H1 (cell line): ENCODE measurements at places on chromosomes 11 and 22.

DNA sequence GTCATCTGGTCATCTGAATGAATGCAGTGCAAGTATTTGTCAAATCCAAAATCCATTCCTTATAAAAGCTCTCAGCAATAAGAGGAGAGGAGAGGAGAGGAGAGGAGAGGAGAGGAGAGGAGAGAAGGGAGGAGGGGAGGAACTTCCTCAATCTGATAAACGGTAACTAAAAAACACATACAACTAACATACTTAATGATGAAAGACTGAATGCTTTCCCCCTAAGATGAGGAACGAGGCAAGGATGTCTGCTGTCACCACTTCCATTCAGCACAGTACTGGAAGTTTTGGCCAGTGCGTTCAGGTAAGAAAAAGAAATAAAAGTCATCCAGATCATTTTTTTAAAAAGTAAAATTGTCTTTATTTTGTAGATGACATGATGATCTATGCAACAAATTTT is 80.4 kb downstream of the CD82 start:
- no peak for DNase-seq

DNA sequence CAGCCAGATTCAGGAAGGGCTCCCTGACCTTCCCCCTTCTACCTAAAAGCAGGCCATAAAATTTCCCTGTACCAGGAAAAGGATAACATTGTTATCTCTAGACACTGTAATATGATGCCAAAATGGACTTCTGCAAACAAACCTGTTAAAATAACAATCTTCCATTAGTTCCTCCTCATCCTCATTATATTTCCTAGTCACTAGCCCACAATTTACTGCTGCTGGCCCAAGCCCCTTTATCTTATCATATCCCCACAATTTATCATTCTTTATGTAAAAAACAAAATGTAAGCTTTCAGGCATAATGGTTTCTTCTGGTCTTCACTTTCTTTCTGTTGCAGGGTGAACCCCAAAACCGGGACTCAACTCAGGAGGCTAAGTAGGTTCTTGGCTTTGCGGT is 1132.1 kb upstream of the CNTN5 start:
- DNase-seq = no peak

DNA sequence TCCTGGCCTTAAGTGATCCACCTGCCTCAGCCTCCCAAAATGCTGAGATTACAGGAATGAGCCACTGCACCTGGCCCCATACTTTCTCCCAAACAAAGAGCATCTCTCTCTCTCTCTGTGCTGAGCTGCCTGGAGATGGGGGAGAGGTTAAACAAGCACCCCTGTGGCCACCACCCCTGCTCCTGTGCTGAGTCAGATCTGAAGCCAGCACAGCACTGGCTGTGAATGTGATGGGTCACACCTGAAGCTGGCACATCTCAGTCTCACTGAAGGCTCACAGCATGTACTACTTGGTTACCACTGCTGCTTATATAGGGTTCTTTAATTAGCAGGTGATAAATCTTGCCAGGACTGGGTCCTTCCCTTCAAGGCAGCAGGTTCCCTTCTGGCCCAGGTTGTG is 10.8 kb upstream of the WEE1 start:
- no peak for DNase-seq

DNA sequence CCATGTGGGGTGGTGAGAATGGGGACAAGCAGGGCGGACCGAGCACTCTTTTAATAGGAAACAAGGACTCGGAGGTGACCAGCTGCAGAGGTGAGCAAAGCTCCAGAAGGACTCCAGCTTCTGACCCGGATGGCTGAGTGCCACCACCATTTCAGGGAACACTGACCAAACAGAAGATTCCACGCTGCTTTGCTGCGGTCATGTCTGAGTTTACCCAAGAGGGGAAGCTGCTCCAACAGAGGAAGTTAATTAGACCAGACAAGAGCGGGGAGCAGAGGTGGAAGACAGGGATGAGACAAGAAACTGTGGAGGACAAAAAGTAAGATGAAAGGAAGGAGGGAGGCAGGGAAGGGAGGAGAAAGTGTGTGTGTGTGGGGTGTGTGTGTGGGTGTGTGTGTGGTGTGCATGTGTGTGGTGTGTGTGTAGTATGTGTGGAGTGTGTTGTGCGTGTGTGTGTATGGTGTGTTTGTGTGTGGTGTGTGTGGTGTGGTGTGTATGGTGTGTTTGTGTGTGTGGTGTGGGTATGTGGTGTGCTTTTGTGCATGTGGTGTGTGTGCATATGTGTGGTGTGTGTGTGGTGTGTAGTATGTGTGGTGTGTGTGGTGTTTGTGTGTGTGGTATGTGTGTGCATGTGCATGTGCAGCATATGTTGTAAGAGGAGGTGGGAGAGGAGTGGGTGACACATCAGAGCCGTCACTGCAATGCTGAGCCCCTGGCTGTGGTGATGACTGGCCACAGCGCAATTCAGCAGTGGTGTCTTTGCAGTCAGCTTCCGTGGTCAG is 82.2 kb upstream of the AKIP1 start:
- no peak for DNase-seq

DNA sequence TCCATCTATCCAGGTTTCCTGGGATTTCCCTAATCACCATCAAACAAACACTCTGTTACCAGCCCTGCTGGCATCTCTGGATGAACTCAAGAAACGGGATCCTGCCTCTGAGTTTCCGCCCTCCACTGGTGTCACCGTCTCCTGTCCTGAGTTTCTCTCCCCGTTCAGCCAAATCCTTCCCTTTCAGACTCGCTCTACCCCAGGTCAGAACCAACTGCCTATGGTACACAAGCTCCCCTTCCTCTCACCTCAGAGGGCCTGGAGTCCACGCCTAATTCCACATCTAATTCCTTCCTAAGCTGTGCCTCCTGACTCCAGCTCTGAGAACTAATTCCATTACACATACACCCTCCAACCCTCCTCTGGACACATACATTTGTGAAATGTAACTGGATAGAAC is 96.1 kb downstream of the SHANK2 start:
- no peak for DNase-seq
